ENCODE measurements at places on chromosomes 4 and X. TPM values are rescaled to one million over a fixed set of nuclear protein-coding genes. Genes with fewer than 3 reads are reported as not detected.

- no peak for DNase-seq
These were observed 47.1 kb upstream of the TSPAN7 start for GRCh38 chrX:38514016-38514854.

DNA sequence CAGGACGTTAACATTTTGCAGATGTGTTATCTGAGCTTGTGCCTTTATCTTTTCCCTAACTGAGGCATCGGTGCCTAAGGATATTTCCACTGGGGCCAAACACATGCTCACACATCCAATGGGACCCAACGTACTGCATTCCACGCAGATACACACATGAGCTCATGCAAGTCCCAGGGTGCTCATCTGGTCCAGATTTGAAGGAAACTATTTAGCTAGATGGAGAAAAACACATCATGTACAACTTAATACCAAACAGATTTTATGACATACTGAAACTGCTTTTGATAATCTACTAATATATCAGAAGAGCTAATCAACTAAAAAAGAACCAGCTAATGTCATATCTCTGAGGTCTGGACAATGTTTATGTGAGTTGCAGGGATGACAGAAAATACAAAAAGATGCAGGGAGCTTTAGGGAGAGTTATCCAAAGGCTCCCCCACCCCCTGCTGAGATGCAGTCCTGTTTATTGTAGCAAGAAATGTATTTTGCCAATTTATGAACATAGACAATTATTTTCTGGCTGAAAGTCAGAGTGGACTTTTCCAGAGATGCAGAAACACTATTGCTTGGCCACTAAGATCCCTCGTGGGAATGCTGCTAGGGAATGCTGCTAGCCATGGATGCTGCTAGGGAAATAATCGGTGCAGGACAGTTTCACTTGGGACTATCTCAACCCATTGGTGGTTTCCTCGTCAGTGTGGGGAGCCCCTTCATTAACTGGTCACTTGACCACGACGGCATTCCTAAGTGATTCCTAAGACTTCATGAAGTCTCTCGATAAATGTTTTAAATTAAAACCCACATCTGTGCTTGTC lies 172.8 kb downstream of the SMIM20 start:
- peak; percentile 69 for DNase-seq

YY2 gene
- 0.16 TPM for total RNA-seq

DNA sequence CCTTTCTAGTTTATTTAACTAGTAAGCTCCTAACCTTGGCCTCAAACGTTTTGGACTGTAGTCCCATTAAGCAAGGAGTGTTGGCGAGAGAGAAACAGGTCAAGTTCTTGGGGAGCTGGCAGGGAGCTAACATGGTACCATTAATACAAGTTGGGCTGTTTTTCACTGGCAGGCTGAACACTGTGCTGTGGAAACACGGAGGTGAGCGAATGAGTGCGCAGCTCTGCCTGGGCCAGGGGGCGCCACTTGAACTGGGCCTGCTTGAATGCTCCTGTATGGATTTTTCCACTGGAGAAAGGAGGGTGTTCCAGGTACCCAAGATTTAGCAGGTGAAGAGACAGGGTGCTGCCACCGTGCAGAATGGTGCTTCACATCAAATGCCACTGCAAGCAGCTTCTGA lies 7.4 kb upstream of the SMS start:
- no peak for DNase-seq

- no peak for DNase-seq
These were observed 1206.1 kb downstream of the ARAP2 start for GRCh38 chr4:35038079-35038805.

AREG gene
- total RNA-seq: 0.54 TPM

- peak; percentile 90 for DNase-seq
These were observed 192.0 kb upstream of the ANK2 start for GRCh38 chr4:112857461-112857860.

APLN gene
- 0.54 TPM for total RNA-seq

PITX2 gene
- 0.18 TPM for total RNA-seq

GRCh38 chr4:72665171-72665968 lies 96.3 kb upstream of the ADAMTS3 start:
- DNase-seq: no peak

ART3 gene
- total RNA-seq: not detected

ITM2A gene
- 3.3 TPM for total RNA-seq

GRCh38 chr4:114057746-114058145 lies 78.3 kb upstream of the ARSJ start:
- DNase-seq: no peak

GRCh38 chrX:132837967-132838366 lies 120.5 kb downstream of the HS6ST2 start:
- no peak for DNase-seq

- peak; percentile 22 for DNase-seq
These were observed 70.9 kb downstream of the INTS12 start for GRCh38 chr4:105637408-105638176.

DNA sequence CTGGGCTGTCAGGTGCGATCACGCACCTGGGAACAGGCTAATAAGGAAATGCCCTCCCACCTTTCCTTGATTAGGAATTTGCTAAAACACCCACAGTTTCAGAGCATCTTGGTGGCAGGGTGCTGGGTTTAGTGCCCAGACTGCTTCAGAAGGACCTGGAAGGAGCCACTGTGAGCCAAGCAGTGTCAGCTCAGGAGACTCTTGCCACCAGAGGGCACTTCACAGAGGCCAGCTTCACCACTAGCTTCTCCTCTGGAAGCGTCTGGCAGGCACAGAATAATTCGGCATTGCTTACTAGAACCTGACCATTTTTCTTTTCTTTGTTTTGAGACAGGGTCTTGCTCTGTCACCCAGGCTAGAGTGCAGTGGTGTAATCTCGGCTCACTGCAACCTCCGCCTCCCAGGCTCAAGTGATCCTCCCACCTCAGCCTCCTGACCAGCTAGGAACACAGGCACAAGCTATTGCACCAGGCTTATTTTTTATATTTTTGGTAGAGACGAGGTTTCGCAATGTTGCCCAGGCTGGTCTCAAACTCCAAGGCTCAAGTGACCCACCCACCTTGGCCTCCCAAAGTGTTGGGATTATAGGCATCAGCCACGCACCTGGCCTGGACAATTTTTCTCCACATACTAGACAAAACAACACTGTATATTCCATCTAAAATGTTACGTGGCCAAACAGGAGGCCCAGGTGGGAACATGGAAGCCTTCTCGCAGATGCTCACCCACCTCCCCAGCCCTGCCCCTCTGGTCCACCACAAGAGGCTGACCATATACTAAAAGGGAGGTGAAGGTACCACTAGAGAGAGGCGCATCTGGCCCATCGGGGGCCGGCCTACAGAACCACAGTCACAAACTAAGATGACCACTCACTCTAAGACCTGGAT lies 14.1 kb downstream of the NOP14 start:
- DNase-seq: peak; percentile 13

DNA sequence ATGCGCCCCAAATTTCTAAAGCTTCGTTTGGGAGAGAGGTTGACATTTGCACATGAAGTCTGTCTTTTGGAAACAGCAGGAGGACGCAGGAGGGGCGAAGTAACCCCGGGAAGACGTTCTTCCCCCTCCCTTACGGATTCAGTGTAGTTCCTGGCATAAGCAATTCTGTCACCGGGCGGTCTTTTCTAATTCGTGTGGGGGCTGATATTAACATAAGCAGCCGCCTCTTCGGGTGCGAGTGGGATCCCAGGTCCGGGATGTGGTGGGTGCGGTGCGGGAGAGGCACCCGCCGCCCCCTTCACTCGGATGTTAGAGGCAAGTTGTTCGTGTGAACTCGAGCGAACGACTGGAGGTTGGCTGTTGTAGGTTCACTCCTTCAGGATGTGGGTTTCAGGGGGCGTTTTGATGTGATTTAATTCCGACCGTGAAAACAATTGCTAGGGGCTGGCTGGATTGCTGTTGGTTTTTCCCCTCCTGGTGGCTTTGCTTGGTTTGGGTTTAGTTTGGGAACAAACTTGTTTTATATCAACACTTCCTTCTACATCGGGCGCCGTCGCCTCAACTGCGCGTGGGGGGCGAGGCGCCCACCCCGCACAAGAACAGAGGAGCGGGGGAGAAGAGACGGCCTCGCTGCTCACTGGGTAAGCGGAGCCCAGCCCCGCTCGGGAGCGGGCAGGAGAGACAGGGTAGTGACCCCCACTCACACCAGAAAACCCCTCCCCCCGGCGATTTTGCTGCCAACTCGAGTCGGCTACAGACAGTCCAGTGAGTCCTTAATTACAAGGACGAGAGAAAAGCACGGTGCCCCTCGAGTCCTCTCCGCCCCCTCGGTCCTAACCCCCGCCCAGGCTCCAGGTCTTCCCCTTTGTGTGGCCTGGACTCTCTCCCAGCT lies 2.9 kb upstream of the LEF1 start:
- no peak for DNase-seq

DNA sequence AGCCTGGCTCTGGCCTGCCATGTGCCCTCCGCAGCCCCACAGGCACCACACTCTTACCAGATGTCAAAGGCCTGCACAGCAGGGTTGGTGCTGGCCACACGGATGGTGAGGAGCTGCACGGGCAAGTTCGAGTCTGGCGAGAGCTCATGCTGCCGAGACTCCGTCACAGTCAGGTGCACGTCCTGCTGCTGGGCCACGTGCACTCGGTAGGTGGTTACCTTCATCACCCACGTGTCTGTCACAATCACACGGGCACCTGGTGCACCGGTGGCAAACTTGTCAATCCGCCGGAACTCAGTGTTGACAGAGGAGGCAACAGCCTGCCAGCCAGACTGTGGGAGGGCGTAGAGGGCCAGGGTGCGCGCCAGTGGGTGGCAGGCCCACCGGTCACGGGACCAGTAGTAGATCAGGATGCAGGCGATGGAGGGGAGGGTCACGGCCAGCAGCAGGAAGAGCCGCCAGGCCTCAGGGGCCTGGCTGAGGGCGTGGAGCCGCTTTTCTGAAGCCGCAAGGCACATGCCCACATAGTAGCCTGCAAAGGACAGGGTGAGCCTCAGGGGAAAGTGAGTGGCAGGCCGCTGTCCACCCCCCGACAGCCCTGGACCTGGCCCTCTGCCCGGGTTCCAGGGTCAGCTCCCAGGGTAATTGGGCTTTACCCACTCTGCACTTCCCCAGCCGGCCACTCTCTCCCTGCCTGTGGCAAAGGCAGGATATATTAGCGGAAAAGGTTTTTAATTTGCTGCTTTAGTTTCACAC lies 2.9 kb downstream of the TMEM129 start:
- no peak for DNase-seq

DNA sequence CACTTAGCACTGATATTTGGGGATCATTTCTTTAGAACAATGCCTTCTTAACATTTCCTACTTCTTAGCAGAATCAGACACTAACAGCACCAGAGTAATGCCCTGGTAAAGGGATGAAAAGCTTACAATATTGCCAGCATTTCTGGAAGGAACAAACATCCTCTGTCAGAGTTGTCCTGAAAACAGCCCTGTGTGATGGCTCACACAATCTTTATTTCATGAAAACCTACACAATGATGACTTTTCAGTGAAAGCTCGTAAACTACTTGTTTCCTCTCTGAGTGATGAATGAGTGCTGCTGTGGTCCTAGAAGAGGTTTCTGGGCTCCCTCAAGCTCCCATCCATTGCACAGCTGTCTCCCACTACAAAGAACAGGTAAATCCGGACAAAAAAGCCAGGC lies 52.8 kb downstream of the GPC4 start:
- no peak for DNase-seq

DNA sequence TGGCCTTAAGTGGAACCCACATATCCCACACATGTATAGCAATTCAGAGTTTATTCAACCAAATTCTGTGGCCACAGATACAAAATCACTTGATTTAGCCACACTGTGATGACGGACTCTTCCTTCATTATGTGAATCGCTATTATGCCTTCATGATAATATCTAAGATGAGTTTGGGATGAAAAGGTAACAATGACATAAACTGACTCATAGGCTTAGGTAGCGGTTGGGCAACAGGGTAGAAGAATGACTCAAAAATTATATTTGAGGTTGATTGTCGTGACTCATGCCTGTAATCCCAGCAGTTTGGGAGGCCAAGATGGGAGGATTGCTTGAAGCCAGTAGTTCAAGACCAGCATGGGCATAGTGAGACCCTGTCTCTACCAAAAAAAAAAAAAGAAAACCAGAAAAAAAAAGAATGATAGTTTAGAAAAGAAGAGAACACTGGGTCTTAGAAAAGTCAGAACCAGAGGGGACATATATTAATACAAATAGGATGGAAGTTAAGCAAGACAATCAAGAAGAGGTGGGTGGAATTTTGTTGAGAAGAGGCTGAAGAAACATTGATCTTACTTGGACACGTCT lies 70.4 kb upstream of the USP9X start:
- DNase-seq: peak; percentile 41

DNA sequence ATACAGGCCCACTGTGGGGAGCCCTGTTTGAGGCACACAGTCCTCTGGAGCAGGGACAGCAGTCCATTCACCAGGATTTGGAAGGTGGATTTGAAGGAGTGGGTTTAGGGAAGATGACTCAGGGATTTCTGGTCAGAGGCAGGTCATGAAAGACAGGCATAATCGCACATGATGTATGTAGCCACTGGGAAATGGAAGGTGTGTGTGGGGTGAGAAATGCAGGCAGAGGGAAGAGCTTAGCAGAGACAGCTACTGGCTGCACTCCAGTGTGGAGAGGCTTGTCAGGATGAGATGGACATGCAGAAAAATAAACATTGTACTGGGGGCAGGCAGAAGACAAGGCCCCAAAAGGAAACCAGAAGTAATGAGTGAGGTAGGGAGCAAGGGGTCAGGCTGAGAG lies 85.2 kb upstream of the STS start:
- DNase-seq: peak; percentile 12

GRCh38 chr4:86521373-86521969 lies 72.6 kb upstream of the PTPN13 start:
- DNase-seq: no peak

Measured in fibroblast of the aortic adventitia (primary cell).